SK-N-MC (cell line): ENCODE measurements at places on chromosomes 3 and 15.

DNA sequence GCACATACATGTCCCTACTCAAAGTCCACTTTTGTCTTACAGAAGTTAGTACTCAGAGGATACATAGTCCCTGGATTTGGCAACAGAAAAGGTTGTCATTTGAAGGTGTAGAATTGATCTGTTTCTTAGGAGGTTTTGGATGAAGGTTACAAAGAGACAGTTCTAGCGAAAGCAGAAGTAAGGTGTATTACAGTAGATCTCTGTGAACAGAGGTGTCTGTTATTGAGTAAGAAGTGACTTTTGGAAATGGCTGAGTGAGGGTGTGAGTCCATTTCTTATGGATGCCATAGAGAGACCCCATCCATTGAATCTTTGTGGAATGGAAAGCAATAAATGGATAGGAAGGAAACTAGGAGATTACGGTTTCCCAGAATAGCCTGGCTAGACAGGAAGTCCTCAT lies 5.6 kb downstream of the ZNF662 start:
- no peak for DNase-seq

GRCh38 chr3:66723231-66723630 lies 222.4 kb upstream of the LRIG1 start:
- no peak for DNase-seq

DNA sequence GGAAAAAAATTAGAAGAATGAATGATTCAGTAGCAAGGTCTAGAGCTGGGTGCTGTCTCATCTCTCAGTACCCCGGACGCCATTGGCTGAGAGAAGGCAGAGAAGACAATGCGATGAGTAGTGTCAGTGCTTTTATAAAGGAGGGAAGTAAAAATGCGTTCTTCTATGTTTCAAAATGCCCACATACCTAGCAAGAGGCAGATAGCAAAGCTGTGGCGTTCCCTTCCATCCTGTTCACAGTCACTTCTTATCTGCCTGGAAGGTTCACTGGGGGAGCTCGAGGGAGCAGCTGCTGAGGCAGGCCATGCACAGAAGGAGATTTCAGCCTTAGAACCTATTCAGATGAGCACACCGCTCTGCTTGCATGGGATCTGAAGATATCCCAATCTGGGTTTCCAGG lies 234.0 kb downstream of the RPLP1 start:
- DNase-seq, result no peak

GRCh38 chr3:112087746-112088145 lies 1.6 kb downstream of the C3orf52 start:
- no peak for DNase-seq

- no peak for DNase-seq
Measured at GRCh38 chr3:13040361-13041074, 32.7 kb downstream of the IQSEC1 start.

DNA sequence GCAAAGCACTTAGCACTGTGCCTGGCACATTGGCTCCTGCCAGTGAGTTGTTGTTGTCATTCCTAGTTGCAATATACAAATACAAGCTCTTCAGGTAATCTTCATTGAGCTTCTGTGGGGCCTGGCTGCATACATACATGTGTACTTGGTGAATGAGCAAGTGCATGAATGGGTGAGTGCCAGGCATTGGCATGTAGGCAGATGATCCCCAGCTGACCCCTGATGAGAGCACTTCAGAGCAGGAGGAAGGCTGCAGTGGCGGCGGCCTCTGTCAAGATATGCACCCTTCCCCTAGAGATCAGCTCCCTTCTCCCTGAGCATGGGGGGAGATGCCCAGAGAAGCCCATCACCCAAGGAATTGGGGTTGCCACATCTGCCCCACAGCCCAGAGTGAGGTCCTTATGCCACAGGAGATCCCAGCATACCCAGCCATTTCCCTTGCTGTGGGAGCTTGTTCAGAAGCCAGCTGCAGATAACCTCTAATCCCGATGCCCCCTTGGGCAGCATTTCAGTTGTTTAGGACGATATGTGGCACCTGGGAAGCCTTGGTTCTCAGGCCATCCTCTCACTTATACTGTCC lies 8.8 kb downstream of the CACNA2D3 start:
- no peak for DNase-seq

DNA sequence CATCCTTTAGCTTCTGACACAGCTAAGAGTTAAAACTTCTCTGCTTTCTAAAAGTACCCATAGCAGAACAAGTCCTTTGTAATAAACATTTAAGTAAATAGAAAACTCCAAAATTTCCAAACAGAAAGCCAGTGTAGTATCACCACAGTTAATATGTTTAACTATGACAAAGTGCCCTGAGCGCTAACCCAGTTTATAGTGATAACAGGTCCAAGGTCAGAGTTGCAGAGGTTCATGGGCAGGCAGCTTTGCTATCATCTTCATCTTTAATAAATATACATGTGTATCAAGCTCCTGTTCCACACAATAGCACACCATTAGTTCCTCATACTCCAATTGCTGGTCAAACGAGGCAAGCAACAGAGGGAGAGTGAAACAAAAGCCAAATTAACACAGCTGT lies 12.4 kb upstream of the TOP2B start:
- DNase-seq, result no peak

DNA sequence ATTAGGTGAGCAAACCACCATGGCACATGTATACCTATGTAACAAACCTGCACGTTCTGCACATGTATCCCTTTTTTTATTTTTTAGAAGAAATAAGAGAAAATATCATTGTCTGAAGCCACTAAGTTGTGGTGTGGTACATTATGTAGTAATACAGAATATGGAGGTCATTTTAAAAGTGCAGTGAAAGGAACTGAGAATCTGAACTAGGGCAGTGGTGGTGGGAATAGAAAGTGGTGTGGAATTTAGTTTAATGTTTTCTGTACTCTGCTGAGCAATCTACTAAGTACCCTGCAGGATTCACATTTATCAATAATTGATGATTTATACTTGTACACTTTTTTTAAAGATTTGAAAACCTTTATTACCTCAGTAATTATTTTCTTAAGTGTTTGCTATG lies 283.5 kb downstream of the CHL1 start:
- DNase-seq, result no peak

GRCh38 chr3:124333931-124334640 lies 342.2 kb upstream of the ROPN1 start:
- no peak for DNase-seq

DNA sequence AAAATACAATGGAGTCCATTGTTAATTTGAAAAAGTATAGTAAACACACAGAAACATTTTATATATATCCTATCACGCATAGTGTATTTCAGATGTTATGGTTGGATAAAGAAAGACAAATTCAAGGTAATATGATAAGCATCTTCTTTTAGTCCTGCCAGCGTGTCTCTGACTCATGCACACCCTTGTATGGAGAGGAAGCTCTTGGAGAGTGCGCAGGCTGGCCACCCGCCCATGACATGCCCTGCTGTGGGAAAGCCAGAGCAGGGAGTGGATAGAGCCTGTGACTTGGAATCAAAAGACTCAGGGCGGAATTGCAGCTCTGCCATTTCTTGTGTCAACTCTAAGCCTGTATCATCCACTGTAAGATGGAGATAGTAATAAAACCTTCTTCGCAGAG lies 23.0 kb upstream of the COPG1 start:
- DNase-seq, result no peak

GRCh38 chr3:43055806-43056770 lies 49.8 kb downstream of the POMGNT2 start:
- no peak for DNase-seq

DNA sequence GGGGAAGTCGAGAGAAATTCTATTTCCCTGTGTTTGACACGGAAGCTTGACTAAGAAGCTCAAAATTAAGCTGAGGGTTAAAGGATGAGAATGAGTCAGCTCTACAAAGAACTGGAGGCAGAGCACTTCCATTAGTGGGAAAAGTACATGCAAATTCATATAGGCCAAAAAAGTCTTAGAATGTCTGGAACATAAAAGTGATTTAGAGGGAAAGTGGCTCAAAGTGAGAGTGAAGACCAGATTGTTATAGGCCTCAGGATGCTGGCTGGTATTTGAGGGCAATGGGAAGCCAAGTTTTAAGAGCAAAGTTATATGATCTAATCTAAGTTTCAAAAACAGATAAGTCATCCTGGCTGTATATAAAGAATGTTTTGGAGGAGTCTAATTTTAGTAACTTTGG lies 857.3 kb downstream of the NAALADL2 start:
- DNase-seq, result no peak

DNA sequence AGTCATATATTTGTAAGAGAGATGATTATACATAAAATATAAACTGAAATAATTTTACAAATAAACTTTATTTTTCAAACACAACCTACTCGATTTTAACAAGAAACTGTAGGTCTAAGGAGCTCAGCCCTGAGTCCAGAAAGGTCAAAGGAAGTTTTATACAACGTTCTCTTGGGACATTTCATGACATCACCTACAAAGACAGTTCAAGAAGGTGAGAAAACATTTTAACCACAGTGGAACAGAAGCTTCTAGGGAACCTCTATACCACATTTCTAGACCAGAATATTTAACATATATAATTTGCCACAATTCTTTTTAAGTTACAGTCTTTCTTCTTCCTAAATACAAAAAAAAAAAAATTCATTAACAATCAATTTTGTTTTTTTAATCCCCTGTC lies 40.1 kb downstream of the CBLB start:
- no peak for DNase-seq

GRCh38 chr15:40769274-40770146 lies at the start of gene C15orf62:
C15orf62 (plus strand) TSS chr15:40769980; CDS start chr15:40770496, 516 bp downstream.
- DNase-seq, result no peak

GRCh38 chr3:11162401-11163345 lies 8.4 kb downstream of the HRH1 start:
- DNase-seq, result no peak

DNA sequence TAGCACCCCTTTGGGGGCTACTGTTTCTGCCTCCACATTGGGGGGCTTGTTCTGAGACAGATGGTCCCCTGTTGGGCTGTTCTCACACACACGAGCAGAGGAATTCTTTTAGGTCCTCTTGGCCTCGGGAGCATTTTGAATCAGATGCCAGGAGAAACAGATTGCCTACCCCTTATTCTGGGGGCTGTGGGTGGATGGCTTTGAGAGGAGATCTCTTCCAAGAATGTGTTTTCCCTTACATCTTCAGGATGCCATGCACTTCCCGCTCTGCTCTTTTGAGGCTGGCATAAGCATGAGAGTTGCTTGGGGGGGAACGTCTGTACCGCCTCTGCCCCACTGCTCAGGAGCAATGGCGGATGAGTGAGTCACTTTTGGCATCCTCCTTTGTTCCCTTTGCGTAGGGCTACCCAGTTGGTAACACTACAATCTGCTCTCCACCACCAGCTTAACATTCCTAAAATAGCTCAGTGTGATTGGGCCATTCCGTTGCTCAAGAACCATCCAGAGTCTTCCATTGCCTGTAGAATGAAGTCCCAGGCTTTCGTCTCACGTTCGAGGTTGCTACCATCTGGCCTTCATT lies 154.4 kb downstream of the RPLP1 start:
- DNase-seq, result no peak

DNA sequence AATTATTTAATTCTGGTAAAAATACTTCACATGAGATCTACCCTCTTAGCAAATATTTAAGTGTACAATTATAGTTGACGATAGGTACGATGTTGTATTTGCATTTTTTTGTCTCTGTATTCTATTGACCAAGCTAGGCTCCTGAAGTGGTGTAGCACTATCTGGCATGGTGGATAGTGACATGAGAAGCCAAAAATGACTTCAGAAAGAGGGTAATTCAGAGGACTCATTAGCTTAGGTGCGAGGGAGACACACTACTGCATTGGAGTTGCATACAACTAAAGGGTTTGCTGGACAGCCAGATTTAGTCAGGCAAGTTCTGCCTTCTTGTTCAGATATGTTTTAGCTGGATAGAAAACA lies 50.6 kb downstream of the KBTBD8 start:
- no peak for DNase-seq

- no peak for DNase-seq
Measured at GRCh38 chr3:159785273-159785708, 203.3 kb upstream of the IL12A start.

GRCh38 chr3:66527246-66527645 lies 26.4 kb upstream of the LRIG1 start:
- DNase-seq, result no peak

DNA sequence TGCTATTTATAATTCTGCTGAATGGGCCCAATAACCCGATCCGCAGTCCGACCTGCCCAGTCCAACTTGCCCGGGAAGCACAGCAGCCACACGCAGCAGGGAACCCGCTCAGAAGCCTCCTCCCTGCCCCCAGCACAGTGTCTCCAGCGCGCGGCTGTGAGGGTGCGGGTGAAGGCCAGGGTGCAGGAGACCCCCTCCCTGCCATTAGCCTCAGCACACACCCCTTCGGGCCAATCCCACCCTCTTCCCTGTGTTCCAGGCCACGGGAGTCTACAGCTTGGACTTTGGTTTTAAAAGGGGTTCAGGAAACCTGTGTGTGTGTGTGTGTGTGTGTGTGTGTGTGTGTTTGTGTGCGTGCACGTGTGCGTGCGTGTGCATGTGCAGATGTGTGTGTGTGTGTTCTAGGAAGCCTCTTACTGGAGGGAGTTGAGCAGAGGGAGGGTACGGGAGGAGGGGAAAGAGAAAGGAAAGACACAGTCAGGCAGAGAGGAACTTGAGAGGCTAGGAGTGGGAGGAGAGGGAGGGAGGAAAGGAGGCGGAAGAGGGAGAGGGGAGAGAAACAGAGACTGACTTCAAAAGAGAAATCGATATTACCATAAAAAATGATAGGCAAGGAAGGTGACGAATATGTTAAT lies 34.2 kb downstream of the ATP2B2 start:
- DNase-seq, result no peak

DNA sequence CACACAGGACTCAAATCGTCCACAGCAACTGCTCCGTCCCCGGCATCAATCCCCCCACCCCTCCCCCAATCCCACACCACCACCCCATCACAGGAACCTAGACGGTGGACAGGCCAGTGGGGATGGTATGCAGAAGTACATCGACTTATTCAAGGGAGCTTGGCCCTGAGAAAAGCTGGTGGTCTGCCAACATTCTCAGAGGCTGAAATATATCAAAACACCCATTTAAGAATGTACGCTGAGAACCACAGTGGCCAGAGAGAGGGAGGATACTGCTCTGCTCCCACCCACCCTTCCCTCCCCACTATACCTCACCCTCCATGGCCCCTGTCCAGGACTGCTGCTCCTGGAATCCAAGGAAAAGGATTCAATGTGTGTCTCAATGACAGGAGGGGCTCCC lies 12.4 kb upstream of the USP3 start:
- DNase-seq, result no peak

DNA sequence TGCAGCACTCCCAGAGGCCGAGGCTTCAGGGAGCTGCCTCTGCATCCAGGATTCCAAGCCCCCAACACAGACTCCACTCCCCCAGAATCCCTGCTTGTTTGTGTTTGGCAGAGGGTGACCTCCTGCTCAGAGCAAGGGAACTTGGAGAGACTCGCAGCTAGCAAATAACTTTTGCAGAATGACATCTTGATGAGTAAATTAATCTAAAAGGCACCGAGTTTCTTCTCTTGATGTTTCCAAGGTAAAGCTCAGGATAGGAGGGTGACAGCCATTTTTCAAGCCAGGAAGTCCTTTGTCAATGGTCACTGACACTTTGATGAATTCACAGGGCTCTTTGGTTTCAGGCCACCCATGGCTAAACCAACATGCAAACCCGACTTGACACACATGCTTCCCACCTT lies 523.0 kb downstream of the NTRK3 start:
- no peak for DNase-seq
